Stimulated activated CD4-positive, alpha-beta T cell treated with anti-CD3 and anti-CD28 coated beads, Interleukin-2, amount 100 ng/mL, for 24 hours (primary cell): ENCODE measurements at places on chromosomes 1 and 21.

DNA sequence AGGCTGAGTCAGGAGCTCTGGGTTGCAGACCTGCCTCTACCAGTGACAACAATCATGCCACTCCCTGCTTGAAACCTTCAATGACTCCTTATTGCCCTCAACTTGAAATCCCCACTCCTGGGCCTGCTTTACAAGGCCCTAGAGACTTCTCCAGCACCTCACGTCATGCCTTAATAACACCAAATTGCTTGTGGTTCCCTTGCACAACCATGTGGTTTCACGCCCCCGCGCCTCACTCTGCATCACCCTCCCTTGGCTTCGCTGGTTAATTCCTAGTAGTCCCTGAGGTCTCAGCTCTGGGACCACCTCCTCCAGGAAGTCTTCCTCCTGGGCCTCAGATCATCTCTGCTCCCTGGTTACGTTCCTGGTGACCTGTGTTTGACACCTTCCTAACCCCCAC, 33.0 kb downstream of the EPHA2 start:
- peak; percentile 49 for DNase-seq

GRCh38 chr1:230575886-230576500, 66.3 kb upstream of the COG2 start:
- no peak for DNase-seq

DNA sequence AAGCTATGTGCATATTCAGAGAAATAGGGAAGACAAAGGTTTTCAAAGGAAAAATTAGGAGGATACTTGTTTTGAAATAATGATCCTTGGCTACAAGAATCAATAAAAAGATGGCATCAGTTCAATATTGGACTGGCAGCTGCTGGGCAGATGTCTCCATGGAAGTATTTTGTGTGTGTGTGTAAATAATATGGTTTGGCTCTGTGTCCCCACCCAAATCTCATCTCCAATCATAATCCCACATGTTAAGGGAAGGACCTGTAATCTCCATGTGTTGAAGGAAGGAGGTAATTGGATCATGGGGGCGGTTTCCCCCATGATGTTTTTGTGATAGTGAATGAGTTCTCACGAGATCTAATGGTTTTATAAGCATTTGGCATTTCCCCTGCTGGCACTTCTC, 40.4 kb upstream of the LRRC7 start:
- no peak for DNase-seq

- DNase-seq: no peak
Observed at GRCh38 chr1:86052948-86053698, 103.4 kb downstream of the COL24A1 start.

DNA sequence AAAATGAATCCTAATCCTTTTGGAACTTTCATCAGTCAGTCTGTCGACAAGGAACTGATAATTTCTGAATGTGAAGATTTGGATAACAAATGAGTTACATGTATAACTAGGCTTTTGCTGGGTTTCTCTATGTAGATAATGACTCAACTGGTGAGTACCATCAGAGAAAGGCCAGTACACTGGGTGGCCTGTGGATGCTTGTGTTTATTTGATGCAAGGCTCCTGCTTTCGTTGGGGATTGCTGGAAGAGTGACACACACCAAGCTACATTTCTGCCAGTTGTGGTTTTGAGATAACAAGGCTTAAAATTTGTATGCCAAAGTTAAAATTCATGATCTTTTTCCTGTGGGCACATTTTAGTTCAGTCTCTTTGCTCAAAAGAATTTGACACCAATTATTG, 115.7 kb upstream of the UBE2U start:
- DNase-seq: no peak

- no peak for DNase-seq
Observed at GRCh38 chr1:162697140-162697895, 65.1 kb downstream of the DDR2 start.

- DNase-seq: no peak
Observed at GRCh38 chr1:53524428-53525375, 65.5 kb downstream of the DMRTB1 start.
